ENCODE measurements at places on chromosomes 1 and 21. TPM values are rescaled to one million over a fixed set of nuclear protein-coding genes. Genes with fewer than 3 reads are reported as not detected.

DNA sequence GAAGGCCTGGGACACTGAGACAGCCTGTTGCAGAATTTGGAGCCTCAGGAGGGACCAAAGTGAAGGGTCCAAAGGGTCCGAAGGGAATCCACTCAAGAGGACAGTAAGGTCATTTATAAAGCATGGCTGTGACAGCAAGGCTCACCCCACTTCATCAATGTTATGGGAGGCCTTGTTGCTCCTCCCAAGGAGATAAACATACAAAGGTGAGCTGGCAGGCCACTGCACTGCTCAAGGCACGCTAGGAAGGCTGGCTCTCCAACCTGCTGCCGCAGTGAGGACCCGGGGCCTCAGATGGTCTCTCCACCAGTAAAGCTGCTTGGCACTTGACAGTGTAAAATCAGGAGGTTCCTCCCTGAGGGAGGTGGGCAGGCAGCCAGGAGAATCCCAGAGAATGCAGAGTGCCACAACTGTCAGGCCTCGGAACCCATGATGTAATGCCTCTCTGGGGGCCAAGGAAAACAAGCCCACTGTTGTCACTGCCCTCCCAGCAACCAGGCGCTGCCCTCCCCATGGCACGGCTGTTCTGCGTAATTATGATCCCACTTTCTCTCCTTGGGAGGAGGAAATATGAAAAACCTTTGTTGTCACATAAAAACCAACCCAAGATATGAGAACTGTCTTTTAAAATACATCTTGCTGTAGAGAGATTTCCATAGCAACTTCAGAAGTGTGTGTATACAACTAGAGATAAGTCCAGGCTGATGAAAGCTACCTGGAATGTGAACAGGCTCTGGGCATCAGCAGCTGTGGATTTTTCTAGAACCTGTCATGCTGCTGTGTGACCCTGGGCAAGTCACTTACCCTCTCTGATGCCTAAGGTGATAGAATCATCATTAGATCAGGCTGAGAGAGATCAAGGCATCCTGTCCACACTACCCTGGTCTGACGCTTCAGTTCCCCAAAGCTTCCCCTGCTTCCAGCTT lies 102.5 kb downstream of the KCNN3 start:
- H3K4me3 ChIP-seq: no peak overlapping the region
- peaks cover 47% of the 10 kb centered on the region for H3K27me3 ChIP-seq
- no peaks in the 10 kb centered on the region for H3K36me3 ChIP-seq

The WASF2 gene
- total RNA-seq: 99.3 TPM

The HENMT1 gene
- 6.7 TPM for total RNA-seq

The SLC25A34 gene
- 6.6 TPM for total RNA-seq

The PRAMEF6 gene
- not detected for total RNA-seq

The CRYAA gene
- total RNA-seq: not detected

Data from mesothelial cell of epicardium (in vitro differentiated cells).